ENCODE measurements at places on chromosomes 11 and 22.

GRCh38 chr11:117546431-117547194, 219.0 kb downstream of the CEP164 start:
- DNase-seq = no peak

DNA sequence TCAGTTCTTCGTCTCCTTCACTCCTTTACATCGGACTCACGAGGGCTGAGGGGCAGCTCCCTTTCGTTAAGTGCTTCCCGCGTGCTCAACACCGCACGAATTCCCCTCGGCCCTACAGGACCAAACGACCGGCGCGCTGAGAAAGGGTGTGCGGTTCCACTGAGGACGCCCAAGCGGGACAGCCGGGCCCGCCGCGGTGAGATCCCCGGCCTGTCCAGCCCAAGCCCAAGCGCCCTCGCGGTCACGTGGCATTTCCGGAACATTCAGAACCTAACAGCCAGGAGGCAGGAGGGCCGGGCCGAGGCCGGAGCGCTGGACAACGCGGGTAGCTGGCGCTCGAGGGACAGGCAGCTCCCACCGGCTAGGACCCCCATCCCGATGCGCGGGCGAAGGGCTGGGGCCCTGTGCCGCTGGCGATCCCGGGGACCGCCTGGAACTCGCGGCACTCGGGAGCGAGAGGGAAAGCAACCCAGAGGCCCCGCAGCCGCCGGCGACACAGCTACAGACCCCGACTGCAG, 737 bp upstream of the STIP1 start:
- peak; percentile 72 for DNase-seq

DNA sequence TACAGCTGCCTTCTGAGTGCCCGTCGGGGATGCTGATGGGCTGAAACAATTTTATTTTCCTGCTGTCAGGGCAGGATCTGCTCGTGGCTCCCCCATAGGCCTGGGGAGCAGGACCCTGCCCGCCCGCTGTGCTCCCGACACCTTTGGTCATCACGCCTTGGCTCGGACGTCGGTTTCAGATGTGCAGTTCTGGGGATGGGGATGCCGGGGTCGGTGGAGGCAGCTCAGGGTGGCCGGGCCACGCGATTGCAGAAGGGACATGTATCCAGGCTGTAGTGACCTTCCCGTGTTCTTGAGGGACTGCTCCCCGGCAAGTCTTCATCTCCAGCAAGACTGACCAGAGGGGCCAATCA, 1150.5 kb downstream of the BRD1 start:
- DNase-seq = no peak

DNA sequence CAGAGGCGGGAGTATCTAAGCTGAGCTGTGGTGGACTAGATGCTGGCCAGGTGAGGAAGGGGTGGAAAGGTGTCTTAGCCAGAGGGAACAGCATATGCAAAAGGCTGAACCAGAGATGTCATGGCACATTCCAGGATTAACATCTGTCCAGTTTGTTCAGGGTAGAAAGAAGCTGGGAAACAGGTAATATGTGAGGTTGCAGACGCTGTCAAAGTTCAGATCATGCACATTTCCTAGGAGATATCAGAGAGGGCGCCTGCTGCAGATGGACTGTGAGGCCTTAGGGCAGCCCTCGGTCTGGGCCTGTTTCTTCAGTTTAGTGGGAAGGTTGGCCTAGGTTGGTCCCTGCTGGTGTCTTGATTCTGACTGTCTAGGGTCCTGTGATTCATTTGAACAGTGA, 97.7 kb upstream of the CRYBB3 start:
- DNase-seq = no peak

- no peak for DNase-seq
Observed at GRCh38 chr11:770642-771616, 6.4 kb downstream of the GATD1 start.

DNA sequence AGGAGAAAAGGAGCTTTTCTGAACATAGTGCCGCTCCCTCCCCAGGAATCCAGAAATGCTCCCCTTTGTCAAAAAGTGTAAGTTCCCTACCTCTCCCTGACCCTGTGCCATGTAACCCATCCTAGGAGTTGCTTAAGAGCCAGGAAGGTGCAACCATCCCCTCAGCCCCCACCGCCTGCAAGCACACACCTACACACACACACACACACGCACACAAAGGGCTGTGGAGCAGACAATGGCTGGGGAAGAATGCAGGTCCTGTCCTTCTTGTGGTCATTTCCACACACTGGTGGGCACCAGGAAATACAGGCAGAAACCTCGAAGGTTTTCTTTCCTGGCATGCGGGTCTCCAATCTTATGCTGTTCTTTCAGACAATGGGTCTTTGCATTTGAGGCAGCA, 1.2 kb downstream of the P2RX3 start:
- no peak for DNase-seq

GRCh38 chr11:117669062-117669461, 128.0 kb downstream of the DSCAML1 start:
- no peak for DNase-seq

GRCh38 chr22:48207919-48208535, 1445.6 kb downstream of the TBC1D22A start:
- DNase-seq = no peak

- no peak for DNase-seq
Observed at GRCh38 chr11:100887659-100888058, 200.6 kb downstream of the ARHGAP42 start.

DNA sequence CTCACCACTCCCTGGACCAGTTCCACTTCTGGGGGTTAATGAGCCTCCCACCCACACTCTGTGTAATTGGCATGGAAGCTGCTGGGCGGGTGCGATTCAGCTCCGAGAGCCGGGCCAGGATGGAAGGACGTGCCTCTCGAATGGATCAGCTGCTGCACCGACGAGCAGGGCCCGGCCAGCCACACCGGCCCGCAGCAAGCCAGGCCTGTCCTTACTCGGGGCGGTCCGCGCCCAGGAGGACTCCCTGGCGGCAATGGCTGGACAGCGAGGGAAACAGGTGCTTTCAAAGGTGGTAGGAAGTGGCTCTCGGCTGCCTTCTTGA, 4.3 kb upstream of the SHISAL1 start:
- DNase-seq = no peak

GRCh38 chr11:72613977-72614376, 60.2 kb downstream of the PDE2A start:
- DNase-seq = peak; percentile 84

DNA sequence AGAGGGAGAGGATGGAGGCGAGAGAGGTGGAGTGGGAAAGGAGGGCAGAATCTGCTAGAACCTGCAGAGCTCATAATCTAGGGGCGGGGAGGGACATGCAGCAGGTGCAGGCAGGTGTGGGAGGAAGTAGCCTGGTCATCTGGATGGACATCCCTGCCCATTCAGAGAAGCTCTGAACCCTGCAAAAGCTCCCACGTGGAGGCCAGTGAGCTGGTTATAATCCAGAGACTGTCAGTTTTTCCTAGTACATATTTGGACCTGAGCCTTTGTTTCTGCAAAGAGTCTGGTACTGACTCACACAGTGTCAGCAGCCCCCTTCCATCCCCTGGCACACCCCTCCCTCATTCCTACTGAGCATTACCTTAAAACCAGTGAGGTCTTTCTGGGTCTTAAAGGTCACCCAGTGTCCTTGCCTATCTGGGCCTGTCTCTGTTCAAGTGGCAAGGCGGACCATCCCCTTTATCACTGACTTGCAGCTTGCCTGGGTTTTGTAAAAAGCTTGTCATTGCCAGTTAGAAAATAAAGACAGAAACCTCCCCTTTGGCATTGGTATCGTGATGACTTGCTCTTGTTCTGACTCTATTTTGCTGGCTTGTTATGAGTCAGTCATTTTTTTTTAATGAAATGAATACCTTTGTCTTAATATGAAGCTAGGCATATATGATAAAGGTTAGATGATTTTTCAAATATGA, 26.1 kb downstream of the PTPRJ start:
- DNase-seq = no peak

DNA sequence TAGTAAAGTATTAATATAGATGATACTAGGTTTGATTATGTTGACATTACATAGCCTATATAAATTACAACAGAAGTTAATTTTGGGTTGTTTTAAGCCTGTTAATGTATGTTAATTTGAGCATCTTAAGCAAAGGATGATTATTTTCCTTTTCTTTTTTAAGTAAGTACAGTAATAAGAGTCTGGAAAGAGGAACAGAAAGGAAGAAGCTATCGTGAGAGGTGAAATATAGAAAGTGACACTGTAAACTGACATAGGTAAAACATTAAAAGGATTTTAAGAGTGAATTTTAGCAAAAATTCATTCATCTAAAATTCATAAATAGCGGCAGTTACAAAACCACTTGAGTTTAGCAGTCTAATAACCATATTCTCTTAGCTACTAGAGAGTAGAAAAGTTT, 45.5 kb downstream of the FAR1 start:
- no peak for DNase-seq

DNA sequence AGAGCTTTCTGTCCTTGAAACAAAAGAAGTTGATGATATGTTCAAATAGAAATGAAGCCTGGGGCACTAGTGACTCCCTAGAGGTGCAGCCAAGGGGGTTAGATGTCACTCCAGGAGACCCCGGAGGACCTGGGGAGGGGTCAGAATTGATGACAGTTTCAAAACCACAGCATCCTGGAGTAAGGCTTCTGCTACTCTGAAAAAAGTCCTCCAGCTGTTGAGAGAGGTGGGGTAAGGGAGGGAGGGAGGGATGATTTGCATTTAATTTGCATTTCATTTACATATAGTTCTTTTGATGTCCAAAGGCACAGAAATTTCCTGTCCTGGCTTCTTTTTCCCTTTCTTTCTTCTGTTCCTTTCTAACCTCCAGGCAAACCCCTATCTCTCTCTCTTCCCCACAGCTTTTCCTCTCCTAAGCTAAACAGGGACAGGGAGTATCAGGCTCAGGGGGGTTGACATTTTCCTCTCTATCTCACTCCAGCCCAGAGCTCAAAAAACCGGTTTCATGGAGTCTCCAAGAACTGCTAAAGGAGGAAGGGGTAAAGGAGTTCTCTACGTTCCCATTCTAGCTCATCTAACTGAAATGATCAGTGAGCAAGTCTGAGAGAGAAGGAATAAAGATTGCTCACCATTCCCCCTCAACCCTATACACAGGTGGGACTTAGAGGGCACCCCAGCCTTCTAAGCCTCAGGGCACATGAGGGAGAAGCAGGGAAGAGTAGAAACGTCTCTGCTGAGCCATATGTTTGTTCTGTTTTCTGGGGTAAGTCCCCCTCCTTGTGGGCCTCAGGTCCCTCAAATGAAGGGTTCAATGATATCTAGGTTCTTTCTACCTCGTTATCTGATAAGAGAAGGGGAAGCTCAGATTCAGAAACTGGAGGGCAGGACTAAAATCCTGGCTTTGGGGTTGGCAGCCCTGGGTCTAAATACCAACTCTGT, 3.5 kb upstream of the POU2F3 start:
- DNase-seq = no peak

GRCh38 chr11:101264306-101264705, 134.7 kb upstream of the PGR start:
- no peak for DNase-seq

- DNase-seq = no peak
Observed at GRCh38 chr22:24953384-24954113, 1.0 kb downstream of the KIAA1671 start.

GRCh38 chr11:116114198-116114651, 610.0 kb upstream of the CADM1 start:
- DNase-seq = no peak

- no peak for DNase-seq
Observed at GRCh38 chr11:64264371-64264852, 13.1 kb downstream of the PLCB3 start.

DNA sequence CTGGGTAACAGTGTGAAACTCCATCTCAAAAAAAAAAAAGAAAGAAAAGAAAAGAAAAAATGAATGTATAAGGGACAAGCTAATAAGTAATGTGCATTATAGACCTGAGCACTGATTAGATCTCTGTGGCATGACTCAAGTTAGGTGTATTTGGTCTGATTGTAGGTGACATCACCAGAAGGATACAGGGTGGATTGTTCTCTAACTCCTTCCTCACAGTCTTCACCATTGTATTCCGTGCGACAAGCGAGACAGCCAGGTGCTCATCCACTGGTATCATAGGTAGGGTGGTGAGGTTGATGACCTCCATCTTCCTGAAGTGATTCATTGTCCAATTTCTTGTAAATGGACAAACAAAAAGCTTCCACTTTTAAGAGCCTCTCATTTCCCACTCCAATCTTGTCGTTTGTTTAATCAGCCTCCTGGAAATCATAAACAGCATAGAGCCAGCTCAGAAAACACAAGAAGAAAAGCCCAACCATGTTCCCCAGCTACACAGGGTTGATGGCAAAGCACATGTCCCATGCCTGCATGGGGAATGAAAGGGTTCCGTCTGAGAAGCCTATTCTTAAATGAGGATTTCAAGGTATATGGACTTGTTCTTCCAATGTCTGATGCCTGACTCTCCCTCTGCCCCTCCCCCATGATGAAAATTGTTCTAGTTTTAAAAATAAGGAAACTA, 6.2 kb downstream of the FAM227A start:
- DNase-seq = no peak

DNA sequence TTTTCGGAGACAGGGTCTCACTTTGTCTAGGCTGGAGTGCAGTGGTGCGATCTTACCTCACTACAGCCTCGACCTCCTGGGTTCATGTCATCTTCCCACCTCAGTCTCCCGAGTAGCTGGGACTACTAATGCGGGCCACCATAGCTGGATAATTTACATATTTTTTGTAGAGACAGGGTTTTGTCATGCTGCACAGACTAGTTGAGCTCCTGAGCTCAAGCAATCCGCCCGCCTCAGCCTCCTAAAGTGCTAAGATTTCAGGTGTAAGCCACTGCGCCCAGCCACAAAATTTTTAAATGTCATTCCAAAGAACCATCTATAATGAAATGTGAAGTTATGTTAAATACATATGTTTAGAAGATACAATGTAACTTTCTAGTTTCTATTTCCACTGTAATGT, 4747.7 kb upstream of the OR11H1 start:
- DNase-seq = no peak

GRCh38 chr11:133560472-133560855, 28.2 kb upstream of the OPCML start:
- no peak for DNase-seq

GRCh38 chr11:13114566-13115379, 105.7 kb downstream of the RASSF10 start:
- no peak for DNase-seq

DNA sequence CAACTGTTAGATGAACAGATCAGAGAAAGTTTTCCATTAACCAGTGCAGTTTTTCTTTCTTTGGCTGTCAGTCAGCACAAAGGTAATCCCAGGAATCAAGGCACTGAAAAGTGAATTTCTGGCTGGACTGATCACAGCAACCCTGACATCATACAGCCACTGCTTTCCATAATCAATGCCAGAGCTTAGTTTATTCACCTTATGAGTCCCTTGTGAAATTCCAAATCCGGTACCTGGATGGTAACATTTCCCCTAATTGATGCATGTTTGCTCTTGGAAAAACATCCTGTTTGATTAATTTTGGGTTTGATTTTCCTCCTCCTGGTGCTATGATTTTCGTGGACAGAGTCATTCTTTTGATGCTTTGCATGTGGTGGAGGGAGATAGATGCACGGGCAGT, 319.8 kb downstream of the INSC start:
- no peak for DNase-seq

GRCh38 chr11:22430141-22430541, 92.0 kb downstream of the SLC17A6 start:
- DNase-seq = no peak

DNA sequence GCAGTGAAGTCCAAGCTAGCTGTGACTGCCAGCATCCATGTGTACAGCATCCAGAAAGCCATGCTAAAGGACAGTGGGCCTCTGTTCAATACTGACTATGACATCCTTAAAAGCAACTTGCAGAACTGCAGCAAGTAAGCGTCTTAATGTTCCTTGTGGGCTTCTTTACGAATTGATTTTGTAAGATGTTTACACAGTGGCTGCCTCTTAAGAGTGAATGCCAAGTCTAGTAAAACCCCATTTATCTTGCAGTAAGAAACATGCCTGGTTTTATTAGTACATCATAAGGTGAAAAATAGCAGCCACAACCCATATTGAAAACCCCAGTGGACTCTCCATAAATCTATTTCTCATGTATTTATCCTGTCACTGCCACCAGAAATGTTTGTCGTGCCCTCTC, 20.5 kb downstream of the POLD3 start:
- no peak for DNase-seq

Data from inflammatory macrophage treated with lipopolysaccharide for 1 hour (primary cell).